Naive thymus-derived CD8-positive, alpha-beta T cell (primary cell): ENCODE measurements at places on chromosomes 4 and X.

GRCh38 chrX:85108165-85108564, 104.5 kb downstream of the APOOL start:
- DNase-seq: no peak

GRCh38 chr4:142341268-142341667, 504.8 kb downstream of the INPP4B start:
- no peak for DNase-seq

- DNase-seq: no peak
Observed at GRCh38 chrX:317424-318067, 1.1 kb downstream of the GTPBP6 start.

- no peak for DNase-seq
Observed at GRCh38 chr4:147741190-147741788, 9.4 kb downstream of the ARHGAP10 start.

GRCh38 chr4:58063404-58064160, 953.4 kb upstream of the IGFBP7 start:
- DNase-seq: no peak
